ENCODE measurements at places on chromosomes 13 and 19.

DNA sequence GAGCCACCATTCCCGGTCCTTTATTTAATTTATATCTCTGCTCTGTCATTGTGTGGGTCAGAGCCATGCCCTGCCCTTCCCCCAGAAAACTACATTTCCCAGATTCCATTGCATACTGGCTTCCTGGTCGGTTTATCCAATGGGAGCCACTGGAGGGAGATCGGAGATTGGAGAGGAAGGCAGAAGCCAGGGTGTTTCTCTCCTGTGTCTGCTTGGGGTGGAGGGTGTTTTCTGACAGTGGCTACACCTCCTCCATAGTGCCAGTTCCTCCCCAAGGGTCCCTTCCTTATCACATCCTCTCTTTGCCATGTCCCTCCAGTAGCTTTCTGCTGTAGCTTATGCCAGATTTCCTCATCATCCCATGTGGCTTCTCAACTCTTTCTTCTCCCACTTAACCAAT lies 19.0 kb downstream of the OLFM2 start:
- DNase-seq = no peak

- DNase-seq = no peak
Observed at GRCh38 chr13:107999751-108000150, 215.6 kb downstream of the LIG4 start.

DNA sequence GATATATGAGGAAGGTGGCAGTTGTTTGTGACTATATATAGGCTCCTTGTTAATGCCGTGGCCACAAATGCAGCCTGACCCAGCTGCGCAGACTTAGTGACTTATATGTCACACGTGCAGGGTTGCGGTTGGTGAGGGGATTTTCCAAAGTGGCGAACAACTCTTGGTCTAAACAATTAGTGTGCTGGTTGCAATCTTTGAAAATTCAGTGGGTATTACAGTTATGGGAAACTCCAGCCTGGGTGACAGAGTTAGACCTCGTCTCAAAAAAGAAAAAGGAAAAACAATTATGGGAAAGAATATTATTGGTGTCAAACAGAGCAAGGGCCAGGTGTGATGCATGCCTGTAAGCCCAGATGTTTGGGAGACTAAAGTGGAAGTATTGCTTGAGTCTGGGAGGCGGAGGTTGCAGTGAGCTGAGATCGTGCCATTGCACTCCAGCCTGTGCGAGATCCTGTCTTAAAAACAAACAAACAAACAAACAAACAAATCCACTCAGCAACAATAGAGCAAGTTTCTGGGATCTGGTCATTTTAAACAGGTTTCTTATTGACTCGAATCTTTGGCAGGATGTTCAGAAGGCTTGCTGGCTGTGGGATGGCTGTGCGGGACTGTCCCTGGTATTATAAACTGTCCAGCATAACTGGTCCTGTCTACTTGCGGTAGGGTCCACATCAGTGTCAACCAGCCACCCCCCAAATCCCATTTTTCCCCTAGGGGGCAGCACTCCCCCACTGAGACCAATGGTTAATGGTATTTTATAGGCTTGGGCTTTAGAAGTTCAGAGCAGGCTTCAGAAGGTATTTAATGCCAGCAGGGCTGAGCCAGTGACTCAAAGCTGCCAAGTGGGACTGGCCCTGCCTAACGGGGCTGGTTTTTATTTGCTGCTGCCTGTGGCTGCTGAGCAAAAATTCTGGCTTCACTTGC lies 15.4 kb downstream of the RELB start:
- DNase-seq = no peak

- DNase-seq = no peak
Observed at GRCh38 chr13:79389026-79389425, 17.0 kb downstream of the RBM26 start.

- no peak for DNase-seq
Observed at GRCh38 chr19:52224211-52224610, 34.4 kb downstream of the PPP2R1A start.

DNA sequence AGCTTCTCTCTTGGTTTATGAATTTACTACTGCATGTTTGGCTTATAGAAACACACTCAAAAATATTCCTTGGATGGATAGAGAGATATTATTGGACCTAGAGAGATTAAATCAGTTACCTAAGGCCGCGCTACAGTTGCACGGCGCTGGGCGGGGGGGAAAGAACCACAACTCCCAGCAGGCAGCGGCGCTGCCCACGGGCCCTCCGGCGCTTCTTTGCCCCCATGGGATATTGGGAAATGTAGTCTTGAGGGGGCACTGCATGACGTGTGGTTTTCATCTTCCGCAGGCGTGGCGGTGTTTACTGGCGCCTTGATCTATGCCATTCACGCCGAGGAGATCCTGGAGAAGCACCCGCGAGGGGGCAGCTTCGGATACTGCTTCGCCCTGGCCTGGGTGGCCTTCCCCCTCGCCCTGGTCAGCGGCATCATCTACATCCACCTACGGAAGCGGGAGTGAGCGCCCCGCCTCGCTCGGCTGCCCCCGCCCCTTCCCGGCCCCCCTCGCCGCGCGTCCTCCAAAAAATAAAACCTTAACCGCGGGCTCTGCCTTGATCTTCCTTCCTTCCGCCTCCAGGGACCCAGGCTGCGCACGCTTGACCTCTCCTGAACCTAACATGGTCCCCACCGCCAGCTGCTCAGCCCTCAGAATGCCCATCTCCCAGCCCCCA lies 4.8 kb downstream of the EMP3 start:
- DNase-seq = peak; percentile 54

DNA sequence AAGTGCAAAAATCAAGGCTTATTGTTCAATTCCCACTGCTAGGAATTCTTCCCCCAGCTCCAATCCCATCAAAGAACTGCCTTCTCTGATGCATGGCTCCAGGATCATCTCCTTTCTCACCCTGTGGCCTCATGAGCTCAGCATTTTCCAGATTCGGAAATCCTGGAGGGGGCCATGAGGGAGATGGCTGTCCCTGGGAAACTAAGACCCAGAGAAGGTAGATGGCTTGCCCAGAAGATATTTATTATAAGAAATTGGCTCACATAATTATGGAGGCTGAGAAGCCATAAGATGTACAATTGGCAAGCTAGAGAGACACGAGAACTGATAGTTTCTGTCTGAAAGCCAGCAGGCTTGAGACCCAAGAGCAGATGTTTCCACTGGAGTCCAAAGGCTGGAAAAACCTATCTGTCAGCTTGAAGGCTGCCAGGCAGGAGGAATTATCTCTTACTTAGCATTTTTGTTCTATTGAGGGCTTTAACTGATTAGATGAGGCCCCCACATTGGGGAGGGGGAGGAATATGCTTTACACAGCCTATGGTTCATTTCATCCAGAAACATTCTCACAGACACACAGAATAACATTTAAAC lies 58.6 kb downstream of the GADD45B start:
- no peak for DNase-seq
